ENCODE measurements at places on chromosomes 5 and 9.

DNA sequence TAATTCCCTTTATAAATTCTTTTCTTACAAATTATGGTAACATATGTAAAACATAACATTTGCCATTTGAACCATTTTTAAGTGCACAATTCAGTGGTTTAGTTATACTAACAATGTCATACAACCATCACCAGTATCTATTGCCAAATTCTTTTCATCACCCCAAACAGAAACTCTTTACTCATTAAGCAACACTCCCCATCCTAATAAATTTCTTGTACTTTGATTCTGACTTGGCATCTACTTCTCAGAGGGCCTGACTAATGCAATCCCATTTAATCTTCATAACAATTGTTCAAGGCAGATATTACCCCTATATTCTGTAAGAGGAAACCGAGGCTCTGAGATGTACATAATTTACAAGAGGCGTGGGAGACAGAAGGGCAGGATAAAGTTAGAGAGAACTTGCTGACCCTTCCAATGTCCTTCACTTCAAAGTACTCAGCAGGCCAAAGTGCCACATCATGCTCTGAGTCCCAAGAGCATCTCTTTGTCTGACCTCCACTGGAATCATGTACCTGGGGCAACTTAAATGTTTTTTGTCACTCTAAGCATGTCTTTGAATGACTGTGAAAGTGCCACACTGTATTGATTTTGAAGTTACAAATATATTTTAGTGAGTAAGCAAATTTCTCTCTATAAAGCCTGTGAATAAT, 255.3 kb downstream of the KIF4B start:
- no peak for DNase-seq

DNA sequence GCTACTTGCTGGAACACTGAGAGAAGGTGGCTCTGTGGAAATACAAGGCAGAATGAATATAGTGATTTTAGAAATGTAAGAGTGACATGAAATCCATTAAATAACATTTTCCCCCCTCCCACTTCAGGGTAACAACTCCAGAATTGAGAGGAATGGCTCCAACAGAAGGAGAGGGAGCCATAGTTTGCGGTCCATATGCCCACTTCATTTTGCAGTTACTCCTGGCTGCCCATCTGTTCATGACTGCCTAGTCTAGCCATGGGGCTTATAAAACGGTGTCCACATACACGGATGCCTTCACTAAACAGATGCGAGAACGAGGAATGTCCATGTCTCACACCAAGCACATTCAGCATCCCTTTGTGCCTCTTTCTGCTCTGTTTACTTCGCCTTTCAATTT, 186.7 kb downstream of the TMEM38B start:
- no peak for DNase-seq

GRCh38 chr9:70261131-70261870, 2.5 kb downstream of the SMC5 start:
- DNase-seq, result no peak

GRCh38 chr5:96385538-96385937, 47.5 kb downstream of the PCSK1 start:
- DNase-seq, result no peak

DNA sequence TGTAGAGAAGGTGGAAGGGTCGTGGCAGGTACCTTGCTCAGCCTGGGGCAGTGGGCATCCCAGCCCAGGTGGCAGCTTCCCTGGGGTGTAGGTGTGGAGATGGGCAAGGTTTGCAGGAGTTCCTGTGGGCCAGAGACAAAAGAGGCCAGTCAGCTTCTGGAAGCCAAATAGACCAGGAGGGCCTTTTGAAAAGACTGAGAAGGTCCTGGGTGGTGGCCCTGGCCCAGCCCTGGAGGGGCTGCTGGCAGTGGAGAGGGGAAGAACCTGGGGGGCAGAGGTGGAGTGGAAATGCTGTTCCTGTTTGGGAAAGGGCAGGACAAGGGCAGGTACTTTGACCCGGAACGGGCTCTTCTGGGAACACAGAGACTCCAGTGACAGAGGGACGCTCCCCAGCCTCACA, 7.0 kb upstream of the IL3 start:
- no peak for DNase-seq

- no peak for DNase-seq
These were observed 768.8 kb upstream of the GRAMD2B start for GRCh38 chr5:125654392-125654791.
